ENCODE measurements at places on chromosomes 1 and 21.

- no peak for DNase-seq
These were observed 205.9 kb downstream of the DSCAM start for GRCh38 chr21:40641042-40641441.

DNA sequence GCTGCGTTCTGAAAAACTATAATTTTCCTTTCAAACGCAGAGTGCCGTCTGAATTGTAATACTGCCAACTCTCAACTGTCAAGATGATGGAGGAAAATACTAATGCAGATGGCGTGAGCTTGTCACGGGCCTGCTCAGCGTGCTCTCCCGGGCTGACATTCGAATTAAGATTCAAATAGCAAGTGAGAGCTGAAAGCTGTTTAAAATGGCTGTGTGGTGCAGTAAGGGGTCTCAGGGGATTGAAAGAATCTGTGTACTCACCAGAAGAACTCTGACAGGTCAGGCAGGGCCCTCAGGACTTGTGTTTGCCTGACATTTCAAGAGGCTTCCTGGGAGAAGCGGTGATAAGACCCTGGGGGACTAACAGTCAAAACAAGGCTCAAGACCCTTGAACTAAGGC lies 33.1 kb downstream of the ZMYND12 start:
- DNase-seq = no peak

DNA sequence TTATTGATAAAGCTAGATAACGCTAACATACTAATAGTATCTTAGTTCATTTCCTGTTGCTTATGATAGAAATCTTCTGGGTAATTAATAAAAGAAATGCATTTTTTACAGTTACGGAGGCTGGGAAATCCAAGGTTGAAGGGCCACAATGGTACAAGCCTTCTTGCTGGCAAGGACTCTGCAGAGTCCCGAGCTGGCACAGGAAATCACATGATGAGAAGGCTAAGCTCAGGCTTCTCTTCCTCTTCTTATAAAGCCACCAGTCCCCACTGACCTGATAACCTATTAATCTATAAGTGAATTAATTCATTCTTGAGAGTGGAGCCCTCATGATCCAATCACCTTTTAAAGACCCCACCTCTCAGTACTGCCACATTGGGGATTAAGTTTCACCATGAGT lies 82.6 kb downstream of the GPR161 start:
- no peak for DNase-seq

DNA sequence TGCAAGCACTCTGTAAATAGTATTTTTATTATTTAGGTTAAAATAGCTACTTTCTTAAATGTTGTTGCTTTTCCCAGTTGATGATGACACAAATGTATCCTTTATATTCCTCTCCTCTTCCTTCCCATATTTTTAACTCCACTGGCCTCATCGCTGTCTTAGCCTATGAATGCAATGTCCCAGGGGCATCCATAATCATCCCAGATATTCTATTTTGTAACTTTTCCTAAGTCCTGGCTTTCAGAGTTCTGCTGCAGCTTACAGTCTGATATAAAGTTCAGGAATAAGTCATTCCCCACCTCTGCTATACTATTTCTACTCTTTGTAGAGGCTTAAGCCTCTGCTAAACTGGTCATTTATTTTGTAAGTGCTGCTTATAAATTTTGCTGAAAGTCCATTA lies 58.3 kb downstream of the ASTN1 start:
- no peak for DNase-seq

- DNase-seq = no peak
These were observed 18.7 kb upstream of the OR6N2 start for GRCh38 chr1:158799689-158800088.

DNA sequence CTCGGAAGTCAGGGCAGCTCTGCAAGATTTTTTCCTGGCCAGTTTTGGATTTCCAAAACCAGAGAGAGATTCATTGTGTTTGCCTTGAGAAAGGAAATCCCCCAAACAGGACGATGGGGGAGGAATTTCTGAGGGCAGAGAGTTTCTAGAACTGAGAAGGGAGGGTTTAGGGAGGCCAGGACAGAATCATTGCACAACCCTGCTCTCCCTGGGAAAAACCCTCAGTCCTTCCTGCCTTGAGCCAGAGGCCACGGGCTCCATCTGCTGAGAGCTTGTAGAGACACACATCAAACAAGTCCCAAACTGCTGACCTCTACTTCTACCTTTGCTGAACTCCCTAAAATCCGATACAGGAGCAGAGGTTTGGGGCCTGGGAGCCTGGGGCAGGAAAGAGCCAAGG lies 99.7 kb downstream of the NMNAT2 start:
- no peak for DNase-seq

DNA sequence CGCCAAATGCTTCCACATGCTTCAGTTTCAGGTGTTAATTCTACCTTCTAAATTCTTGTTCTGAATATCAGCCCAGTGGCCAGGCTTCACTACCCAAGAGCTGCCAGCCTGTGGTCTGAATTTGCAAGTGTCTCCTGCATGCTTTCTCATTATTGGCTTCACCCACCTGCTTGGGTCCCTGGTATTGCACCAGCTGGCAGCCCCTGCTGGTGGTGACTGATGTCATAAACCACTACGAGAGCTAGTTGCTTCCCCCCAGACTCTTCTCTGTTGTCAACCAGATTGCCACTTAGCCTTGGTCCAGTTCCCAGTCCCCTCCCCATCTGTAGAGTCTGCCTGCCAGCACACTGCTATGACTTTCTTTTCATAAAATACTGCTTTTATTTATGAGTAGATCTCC lies 197.7 kb upstream of the DUSP10 start:
- DNase-seq = no peak

DNA sequence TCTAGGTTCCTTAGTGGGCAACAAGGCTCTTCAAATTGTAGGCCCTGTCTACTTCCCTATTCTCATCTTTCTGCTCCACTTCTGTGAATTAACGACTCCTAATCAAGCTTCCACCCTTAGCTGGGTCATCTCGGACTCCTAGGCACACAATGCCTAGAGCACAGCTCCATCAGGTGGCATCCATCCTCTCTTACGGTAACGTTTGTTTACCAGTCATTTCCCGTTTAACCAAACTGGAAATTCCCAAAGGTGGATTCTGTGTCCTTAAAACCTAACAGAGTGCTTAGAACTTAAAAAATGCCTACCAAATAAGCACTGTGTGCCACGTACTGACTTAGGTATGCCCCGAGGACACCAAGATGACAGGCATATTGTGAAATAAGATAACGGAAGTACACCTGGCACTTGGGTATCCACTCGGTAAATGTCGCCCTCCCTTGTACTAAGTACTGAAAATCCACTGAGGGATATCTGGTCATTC lies 1.5 kb downstream of the PARP1 start:
- DNase-seq = no peak

DNA sequence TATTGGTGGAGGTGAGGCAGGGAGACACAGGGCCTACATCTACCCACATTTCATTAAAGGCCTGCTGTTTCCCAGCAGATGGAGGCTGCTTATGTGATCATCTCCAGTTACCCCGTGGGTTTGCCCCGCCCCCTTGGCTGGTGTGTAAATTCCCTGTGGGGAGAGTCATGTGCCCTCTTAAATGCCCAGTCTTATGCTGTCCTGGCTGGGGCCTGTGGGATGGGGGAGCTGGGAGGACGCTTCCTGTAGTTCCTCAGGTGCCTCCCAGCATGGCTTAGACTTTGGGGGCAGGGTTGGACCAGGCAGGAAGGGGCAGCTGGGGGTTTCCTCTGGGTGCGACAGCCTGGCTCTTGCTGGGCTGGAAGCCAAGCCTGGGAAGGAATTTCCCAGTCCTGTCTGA lies 15.5 kb upstream of the CITED4 start:
- no peak for DNase-seq

DNA sequence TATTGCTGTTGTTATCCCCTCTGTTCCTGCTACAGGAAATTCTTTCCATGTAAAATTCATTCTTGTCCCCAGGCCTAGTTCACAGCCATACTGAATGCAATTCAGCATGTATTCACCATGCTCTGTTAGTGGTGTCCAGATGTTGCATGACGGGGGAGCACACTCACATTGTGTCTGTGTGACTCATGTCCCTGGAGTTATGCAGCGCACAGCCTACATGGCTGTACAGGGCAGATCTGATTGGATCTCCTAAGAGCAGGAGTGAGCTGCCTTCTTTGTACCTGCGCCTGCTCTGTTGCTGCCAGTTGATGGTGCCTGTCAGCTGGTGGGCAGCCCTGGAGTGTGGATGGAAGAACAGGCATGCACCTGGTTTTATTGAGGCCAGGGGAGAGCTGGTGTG lies 17.6 kb downstream of the HTR6 start:
- no peak for DNase-seq

DNA sequence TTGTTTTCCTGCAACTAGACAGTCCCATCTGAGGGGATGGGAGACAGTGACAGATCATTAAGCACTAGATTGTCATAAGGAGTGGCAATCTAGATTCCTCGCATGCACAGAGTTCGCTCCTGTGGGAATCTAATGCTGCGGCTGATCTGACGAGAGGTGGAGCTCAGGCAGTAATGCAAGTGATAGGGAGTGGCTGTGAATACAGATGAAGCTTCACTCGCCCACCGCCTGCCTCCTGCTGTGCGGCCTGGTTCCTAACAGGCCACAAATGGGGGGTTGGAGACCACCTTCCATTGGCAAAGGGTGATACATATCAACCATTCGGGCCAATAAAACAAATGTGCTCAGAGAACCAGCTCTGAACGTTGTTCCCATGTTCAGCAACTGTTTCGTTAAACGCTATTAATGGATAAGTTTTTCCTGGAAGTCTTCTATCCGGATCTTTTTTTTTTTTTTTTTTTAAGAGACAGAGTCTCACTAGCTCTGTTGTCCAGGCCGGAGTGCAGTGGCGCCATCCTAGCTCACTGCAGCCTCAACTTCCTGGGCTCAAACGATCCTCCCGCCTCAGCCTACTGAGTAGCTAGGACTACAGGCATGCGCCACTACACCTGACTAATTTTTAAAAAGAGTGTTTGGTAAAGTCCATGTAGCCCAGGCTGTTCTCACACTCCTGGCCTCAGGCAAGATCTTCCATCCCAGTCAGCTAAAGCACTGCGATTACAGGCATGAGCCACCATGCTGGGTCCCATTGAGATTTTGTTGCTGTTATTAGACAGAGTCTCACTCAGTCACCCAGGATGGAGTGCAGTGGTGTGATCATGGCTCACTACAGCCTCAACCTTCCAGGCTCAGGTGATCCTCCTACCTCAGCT lies 8.7 kb upstream of the RSRP1 start:
- DNase-seq = no peak

Data from stimulated activated CD4-positive, alpha-beta T cell treated with anti-CD3 and anti-CD28 coated beads, TNF-alpha, amount 100 ng/mL, for 4 hours (primary cell).